Stimulated activated naive CD8-positive, alpha-beta T cell treated with anti-CD3 and anti-CD28 coated beads, Interleukin-15, Interleukin-2, amounts not matched to agents 100 U/mL and 50 U/mL, for 24 hours (primary cell): ENCODE measurements at places on chromosomes 12 and 14.

- DNase-seq, result no peak
Measured at GRCh38 chr12:79020106-79020505, 155.5 kb downstream of the SYT1 start.

GRCh38 chr12:102356690-102357089 is 123.7 kb downstream of the IGF1 start:
- DNase-seq, result no peak

GRCh38 chr12:16756833-16757555 is 151.0 kb upstream of the LMO3 start:
- no peak for DNase-seq

- no peak for DNase-seq
Measured at GRCh38 chr12:12626471-12626870, 14.8 kb downstream of the CREBL2 start.

GRCh38 chr14:104443391-104444158 is 136.0 kb upstream of the C14orf180 start:
- DNase-seq, result no peak

- no peak for DNase-seq
Measured at GRCh38 chr14:103312006-103312635, 21.9 kb upstream of the EIF5 start.

- no peak for DNase-seq
Measured at GRCh38 chr14:99530407-99531155, 49.4 kb downstream of the CCNK start.

- no peak for DNase-seq
Measured at GRCh38 chr14:95318399-95319311, 1.1 kb downstream of the CLMN start.

- DNase-seq, result no peak
Measured at GRCh38 chr14:93548102-93548843, 117.5 kb downstream of the UNC79 start.

DNA sequence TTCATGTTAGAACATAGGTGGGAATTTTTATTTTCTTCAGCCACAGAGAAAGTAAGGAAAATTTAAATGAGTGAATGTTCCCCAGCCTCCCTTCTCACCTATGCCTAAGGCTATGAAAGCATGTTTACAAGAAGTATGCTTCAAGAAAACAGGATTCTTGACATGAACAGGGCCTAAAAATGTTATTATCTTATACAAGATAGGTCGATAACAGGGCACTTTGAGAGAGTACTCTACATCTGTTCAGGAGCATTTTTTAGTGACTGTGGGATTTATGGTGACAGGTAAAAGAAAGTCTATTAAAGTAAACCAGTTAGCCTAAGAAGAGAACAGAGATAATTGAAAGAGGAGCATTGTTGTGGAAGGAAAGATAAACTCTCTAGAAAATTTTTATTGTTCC is 222.9 kb upstream of the DAAM1 start:
- no peak for DNase-seq

- peak; percentile 57 for DNase-seq
Measured at GRCh38 chr12:44876544-44877410, 662 bp upstream of the NELL2 start.

DNA sequence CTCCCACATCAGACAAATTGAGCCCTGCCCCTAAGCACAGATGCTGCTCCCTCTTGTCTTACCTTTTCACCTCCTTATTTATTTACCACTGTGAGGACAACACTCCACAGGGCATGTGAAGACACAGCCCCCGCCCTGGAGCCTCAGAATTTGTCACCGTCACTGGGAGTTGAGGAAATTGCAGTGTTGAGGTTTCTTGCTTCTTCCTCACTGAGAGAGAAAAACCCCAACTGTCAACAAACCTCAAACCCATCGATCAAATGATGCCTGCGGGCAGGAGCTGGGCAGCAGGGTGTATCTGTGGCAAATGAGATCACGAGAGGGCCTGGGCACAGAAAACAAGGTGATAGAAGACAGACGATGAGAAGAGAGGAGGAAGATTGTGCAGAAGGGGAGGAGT is 30.5 kb upstream of the PLEKHG3 start:
- DNase-seq, result peak; percentile 18

DNA sequence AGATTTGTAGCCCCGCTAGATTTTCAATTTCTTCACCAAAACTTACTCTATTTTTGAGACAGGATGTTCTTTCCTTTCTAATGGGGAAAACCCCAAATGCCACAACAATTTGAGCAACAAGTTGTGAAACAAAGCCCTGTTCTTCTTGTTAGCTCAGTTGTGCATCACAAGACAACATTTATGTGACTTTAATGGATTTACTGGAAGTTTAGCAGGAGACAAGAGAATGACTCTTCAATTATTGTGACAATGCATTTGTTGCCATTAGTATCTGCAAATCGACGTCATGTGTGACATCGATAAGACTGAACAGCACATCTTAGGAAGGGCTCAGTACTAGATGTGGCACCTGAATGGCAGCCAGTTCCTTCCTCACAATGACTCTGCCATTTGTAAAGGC is 1028.9 kb upstream of the TMEM132C start:
- DNase-seq, result no peak

- DNase-seq, result no peak
Measured at GRCh38 chr12:85523197-85523596, 243.2 kb downstream of the ALX1 start.

DNA sequence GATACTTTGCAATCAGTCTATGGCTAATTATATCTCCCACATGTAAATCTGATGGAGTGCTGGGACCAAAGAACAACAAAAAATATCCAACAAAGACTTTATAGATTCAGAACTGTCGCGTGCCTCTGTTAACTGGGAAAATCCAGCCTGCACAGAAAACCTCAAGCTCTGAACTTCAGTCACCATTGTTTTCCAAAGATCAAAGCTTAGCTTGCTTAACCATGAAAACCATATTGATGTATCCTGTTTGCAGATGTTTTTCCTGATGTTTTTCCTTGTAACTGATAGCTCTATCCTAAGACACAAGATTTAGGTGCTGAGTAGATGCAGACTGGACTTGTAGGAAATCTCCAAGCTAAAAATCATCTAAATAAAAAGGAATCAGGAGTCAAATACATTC is 163.7 kb downstream of the GXYLT1 start:
- no peak for DNase-seq

GRCh38 chr14:105940534-105941225 is 414.3 kb downstream of the TMEM121 start:
- no peak for DNase-seq

DNA sequence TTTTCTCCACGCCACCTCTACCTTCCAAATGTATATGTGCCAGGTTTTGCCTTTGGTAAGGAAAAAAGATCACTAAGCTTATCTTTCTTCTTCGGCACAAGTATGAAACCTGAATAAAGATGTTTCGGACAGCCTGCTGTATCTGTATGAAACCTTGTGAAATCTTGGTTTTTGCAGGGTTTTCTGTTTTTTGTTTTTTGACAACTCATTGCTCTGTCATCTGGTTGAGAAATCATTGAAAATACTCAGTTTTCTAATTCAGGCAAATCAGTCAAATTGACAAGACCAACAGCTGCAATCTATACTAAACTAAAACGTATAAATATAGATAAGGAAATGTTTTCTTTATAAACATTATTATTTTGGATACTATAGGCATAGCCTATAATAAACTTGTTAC is 63.1 kb upstream of the FGD4 start:
- DNase-seq, result no peak

DNA sequence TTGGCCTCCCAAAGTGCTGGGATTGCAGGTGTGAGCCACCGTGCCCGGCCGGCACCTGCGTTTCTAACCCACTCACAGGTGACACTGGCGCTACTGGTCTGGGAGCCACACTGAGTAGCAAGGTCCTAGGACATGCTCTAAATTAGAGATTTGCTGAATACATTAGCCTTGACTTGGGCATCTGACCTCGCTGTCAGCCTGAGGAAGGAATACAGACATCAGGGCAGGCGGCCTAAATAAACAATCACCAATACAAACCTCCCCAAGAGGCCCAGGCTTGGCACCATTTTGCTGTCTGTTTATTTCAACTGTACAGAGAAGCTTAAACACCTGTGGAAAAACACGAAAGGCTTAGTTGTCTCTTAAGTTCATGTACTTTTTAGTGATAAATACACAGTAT is 27.5 kb downstream of the P2RX4 start:
- no peak for DNase-seq

DNA sequence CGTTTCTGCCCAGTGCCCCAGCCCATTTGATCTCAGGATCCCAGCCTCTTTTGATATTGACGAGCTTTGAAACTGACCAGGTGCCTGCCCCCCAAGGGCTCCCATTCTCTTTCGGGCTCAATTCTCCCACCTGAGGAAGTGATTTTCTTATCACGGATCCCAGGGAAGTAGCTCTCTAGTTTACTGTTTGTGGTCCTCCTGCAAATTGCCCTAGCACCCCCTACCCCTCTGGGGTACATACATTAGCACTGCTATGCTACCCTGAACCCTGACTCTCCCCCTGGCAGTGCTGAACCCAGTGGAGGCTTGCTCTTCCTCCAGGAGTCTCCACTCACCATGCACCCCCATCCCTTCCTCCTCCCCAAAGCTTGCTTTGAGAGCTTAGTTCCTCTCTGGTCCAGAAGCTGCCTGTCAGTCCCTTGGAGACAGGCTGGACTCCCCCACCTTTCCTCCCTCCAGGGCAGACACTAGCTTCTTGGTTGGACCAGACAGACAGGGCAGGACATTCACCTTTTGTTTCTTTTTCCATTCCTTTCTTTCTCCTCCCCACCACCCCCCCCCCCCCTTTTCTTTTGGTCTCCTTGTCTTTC is 4.4 kb upstream of the TBX3 start:
- DNase-seq, result no peak

DNA sequence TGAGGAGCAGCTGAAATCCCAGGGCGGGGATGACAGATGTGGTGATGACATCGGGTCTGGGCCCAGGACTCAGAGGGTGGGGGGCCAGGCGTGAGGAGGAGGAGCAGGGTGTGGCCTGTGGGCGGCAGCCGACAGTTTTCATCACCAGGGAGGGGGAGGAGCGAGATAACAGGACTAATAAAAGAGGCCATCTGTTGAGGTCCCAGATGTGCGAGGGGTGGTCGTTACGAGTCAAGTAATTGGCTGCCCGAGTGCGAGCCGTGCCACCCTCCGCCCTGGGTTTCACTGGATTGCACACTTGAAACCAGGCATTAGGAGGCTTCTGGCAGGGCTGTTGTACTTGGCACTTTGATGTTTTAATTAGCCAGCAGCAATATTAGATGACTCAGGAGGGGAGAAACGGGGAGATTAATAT is 67.2 kb downstream of the NOS1 start:
- no peak for DNase-seq

- no peak for DNase-seq
Measured at GRCh38 chr12:80936642-80937390, 918 bp downstream of the LIN7A start.

DNA sequence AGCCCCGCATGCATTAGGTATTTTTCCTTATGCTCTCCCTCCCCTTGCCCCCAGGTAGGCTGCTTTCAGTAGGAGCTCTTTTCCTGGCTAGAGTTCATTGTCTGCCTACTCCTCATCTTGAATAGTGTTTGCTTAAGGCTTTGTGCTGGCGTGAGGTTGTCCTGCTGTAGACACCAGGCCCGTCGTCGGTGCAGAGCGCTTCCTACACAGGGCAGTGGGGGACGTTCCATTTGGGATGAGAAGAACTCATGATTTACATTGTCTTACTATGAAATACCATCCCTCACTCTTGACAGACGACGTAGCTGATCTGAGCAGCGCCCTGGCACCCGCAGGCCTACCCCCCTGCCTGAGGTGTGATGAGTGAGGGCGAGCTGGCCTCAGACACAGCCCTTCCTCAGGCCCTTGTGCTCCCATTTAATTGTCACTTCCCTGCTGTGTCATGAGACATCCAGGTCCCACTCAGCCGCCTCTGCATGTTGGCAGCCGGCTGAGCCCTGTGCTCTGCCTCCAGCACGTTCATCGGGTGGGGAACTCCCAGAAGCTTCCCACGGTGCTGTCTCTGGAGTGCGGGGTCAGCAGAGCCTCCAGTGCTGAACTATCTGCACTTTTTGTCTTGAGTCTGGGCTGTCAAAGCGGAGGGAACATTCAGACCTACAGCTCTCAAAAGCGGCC is 76.0 kb downstream of the WDR20 start:
- no peak for DNase-seq

DNA sequence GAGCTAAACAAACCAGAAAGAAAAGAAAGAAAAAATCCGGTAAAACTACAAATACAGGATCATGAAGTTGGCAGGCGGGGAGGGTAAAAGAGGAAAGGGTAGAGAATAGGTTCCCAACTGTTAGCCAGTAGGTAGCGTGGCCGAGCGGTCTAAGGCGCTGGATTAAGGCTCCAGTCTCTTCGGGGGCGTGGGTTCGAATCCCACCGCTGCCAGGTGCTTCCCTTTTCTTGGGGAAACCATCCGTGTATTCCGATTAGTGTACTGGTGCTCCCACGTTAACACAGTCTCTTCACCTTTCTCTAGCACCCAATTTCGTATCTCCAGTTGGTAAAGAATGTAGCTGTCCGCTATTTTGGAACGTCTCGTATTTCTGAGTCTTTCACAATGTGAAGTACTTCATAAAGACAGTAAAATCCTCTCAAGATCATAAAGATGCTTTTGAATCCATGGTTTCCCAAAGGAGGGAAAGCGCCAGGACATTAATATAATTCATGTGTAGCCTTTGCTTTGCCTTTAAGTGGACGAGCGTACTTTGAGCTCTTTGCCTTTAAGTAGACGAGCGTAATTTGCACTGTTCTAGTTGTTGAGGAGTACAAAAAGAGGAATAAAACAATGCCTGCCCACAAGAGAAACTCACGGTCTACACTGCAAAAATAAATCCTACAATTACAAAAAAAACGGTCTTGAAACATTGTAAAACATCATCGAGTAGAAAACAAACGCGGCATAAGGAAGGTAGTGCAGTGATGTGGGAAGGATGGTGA is 19.0 kb upstream of the RNASE12 start:
- peak; percentile 85 for DNase-seq

DNA sequence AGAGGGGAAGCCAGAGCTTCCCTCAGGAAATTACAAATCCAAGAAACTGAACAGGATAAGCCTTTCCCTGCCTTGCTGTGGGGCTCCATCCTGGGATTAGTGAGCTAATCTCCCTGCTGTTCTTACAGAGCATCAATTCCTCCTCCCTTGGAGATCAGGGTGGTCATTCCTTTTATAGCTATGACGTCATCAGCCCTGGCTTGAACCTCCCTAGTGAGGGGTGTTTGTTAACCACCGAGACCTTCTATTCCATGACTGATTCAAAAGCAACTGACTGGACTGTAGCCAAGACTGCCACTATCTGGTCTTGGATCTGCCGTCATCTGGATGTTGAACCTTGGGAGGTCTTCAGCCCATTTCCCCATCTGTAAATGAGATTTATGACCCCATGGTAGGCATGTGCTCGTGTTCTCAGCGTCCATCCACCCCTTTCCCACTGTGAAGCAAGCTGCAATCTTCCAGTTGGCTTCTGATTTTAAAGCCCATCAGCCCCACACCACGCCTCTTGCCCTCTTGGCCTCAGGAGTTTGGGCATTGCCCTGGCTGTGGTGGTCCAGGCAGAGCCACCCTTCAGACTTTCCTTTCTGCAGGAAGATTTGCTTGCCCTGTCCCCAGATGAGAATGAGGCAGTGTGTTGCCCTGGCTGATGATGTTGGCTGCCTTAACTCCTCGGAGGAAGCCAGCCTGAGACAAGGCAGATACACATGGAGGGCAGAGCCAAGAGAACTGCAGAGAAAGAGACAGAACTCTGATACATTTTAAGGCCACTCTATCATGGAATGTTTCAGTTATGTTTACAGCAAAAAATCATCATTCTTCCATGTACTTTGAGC is 59.6 kb upstream of the ACTN1 start:
- DNase-seq, result no peak

- DNase-seq, result no peak
Measured at GRCh38 chr14:21016413-21017190, 8.3 kb downstream of the NDRG2 start.
